ENCODE measurements at places on chromosomes 11 and 22.

- DNase-seq, result no peak
These were observed 37.6 kb downstream of the CLDN25 start for GRCh38 chr11:113817162-113817561.

- peak; percentile 72 for DNase-seq
These were observed 21.7 kb downstream of the MIAT start for GRCh38 chr22:26679003-26679629.

DNA sequence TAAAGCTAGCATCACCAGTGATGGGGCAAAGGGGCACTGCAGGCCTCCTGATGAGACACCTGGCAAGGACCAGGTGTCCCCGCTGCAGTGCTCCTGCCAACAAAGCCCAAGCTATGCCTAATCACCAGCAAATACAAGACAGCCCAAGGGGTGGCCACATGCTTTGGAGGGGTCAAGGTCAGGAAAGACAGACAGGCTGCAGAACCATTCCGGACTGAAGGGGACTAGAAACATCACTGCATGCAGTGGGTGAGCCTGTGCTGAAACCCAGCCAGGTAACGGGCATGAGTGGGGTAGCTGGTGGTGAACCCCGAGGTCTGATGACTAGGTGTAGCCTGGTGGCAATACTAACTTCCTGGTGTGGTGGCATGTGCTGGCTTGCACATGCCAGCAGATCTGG lies 111.1 kb downstream of the MED15 start:
- no peak for DNase-seq

- DNase-seq, result no peak
These were observed 11.9 kb downstream of the CHID1 start for GRCh38 chr11:898540-899190.

DNA sequence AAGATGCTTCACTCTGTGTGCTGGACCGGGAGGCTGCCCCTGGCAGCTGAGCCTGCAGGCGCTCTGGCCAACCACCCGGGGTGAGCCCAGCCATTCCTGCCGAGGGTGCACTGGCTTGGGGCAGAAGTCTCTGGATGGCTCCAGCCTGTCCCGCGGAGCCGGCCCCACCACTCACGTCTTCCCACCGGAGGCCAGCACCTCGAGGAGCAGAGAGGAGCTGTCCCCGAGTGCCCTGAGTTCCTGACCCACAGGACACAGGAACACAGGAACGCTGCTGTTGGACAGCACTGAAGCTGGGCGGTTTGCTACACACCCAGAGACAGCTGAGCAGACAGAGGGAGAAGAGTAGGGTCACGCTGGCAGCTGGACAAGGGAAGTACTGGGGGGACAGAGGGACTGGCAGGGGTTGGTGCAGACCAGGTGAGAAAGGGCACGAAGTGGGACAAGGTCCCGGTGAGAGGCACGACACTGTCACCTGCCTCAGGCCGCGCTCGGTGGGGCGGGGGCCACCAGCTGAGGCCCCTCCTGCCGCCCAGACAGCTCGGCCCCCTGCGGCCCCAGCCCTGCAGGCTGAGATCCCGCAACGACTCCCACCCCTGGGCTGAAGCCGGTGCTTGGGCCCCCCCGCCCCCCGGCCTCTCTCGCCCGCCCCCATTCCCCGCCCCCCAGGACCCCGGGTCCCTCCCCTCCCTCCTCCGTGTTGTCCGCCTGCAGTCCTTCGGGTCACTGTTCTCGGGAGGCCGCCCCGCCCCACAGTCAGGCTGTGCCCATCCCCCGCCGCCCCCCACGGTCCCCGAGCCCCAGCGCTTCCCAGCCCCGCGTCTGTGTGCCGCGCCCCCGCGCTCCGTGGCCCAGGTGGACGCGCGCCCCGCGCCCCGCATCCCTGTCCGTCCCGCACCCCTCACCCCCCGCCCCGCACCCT lies 624 bp upstream of the B4GALNT4 start:
- no peak for DNase-seq

- no peak for DNase-seq
These were observed at the start of gene TP53AIP1 for GRCh38 chr11:128942817-128943427. TP53AIP1 (minus strand) TSS chr11:128942871; CDS start chr11:128937818, 5,053 bp downstream.

GRCh38 chr11:134393638-134394037 lies 18.4 kb downstream of the B3GAT1 start:
- DNase-seq, result peak; percentile 45

GRCh38 chr11:16456366-16456765 lies 100.0 kb upstream of the SOX6 start:
- DNase-seq, result no peak

- no peak for DNase-seq
These were observed 10.2 kb upstream of the IL17RA start for GRCh38 chr22:17074648-17075002.

DNA sequence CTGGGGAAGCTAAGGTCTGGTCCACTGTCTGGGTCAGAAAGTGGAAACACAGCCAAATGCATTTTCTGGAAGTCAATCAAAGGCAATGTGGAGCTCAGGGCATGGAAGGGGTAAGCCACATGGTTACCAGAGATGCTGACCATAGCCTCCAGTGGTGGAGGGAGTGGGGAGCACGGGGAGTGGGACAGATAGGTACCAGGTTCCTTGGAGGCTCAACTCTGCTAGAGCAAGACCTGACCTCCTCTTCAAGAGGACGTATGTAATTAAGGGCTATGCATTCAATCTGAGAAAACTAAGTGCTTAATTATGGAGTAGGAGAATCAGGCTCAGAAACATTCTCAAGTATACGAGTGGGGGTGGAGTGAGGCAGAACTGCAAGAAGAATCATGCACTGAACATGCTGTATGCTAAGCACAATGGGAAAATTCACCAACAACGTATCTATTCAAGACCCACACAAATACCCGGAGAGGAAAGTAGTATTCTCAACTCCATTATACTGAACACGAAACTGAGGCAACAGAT lies 65.2 kb upstream of the PHOX2A start:
- DNase-seq, result no peak

DNA sequence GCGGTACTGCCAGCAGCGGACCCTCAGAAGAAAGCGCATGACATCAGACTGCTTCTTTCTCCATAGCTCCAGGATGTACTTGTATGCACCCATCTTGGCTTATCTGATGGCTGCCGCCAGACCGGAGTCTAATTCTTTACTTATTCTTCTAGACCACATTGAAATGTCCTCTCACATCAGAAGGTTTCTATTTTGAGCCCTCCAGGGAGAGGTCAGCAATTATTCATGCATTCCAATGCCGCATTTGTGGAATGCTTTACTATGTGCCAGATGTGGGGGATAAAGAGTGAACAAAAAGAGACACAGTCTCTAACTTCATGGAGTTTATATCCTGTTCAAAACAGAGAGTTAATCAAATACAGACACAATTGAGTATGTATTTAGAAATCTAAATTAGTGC lies 230.1 kb downstream of the MIAT start:
- no peak for DNase-seq

GRCh38 chr11:122441666-122442035 lies 213.9 kb upstream of the UBASH3B start:
- DNase-seq, result peak; percentile 76

DNA sequence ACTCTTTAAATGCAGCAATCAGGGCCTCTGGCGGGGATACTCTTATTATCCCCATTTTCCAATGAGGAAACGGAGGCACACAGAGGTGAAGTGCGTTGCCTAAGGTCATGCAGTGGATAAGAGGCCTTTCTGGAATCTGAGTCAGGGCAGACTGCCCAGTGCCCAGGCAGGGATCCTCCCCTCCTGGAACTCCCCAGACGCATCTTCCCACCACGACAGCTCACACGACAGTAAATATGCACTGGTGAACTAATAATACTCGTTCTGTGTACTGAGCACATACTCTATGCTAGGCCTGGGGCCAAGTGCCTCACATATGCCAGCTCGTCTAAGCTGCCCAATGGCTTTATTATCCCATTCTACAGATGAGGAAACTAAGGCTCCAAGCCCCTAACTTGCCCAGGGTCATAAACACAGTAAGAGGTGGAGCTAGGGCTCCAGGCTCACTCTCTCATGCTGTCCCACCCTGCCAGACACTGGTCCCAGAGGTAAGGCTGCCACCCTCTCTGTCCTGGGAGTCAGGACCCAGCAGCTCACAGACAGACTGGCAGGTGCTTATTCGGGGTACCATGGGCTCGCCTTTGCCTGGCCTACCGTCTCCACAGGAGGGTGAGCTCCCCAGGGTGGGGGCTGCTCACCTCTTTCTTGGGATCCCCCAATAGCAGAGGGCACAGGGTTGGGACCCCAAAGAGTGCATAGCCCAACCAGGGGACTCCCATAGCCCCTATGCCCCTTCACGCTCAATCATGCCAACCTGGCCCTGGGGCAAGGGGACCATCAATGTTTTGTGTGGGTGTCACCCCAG lies 2.3 kb downstream of the IL2RB start:
- no peak for DNase-seq

DNA sequence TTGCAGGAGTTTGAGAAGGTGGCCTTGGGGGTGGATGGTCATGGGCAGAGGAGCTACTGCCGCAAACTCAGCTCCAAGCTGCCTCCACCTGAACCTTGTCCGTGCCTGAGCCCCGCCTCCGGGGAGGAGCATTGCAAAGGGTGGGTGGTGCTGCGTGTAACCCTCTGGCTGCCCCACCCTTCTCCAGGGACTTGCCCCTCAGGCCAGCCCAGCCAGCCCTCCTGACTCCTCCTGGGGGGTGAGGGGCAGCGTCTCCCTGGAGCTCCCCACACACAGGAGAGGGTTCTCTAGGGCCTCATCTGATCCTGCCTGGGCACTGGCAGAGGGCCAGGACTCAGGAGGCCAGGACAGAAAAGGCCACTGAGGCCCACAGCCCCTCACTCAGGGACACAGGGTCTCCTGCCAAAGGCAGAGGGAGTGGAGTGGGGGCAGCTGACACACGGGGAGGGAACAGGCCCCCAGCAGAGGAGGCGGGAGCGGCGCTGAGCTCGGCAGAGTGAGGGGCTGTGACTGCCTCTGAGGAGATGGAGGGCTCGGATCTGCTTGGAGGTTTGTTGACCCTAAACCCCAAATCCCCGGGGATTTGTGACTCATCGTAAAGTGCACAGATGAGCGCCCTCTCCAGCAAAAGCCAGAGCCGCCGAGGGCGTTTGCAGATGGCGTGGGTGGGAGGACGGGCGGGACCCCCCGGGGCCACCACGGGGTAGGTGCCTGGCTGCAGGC lies 12.8 kb downstream of the BRSK2 start:
- no peak for DNase-seq

DNA sequence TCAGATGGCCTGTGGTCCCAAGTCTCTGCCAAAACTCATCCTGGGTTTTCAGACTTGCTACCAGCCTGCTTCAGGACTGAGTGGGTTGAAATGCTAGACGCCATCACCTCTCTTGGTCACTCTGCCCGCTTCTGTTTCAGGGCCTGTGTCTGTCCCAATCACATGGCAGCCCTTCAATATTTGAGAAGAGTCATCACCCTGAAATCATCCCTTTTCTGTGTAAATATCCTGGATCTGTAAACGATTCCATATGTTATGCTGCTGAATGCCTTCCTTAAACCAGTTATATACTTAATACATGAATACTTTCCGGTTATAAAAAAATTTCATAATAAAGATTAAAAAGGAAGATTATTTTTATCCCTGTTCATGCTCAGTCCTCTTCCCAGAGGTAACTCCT lies 39.8 kb upstream of the TLCD5 start:
- DNase-seq, result no peak

- DNase-seq, result no peak
These were observed 3.1 kb downstream of the LAMTOR1 start for GRCh38 chr11:72100009-72100408.

DNA sequence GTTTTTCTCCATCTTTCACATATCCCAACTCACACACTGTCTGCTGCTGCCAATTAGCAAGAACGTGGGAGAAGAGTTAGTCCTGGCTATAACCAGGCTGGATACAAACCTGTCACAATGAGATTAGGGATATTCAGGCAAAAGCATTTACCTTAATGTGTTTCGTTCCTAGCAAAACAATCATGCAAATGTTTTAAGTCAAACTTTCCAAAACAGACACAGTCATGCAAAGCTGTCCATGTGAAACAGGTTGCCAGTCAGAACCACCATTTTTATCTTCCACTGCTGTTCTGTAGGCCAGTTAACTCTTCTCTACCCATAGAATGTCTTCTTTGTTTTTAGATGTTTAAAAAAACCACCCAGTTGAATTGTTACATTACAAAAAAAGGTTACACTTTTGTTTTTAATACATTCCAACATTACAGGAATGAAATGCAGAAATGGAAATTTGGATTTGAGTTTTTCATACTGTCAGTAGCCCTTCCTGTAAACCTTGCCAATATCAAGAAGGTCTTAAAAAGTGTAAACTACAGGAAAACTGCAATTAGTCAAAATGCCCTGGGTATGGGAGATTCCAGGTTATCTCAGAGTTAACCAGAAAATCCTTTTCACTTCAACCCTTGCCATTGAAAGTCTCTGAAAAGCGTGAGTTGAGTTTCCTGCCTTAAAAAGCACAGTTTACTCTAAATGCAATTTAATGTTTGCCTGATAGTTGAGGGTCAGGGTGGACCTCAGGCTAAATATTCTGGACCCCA lies 34.2 kb upstream of the LDLRAD3 start:
- no peak for DNase-seq

DNA sequence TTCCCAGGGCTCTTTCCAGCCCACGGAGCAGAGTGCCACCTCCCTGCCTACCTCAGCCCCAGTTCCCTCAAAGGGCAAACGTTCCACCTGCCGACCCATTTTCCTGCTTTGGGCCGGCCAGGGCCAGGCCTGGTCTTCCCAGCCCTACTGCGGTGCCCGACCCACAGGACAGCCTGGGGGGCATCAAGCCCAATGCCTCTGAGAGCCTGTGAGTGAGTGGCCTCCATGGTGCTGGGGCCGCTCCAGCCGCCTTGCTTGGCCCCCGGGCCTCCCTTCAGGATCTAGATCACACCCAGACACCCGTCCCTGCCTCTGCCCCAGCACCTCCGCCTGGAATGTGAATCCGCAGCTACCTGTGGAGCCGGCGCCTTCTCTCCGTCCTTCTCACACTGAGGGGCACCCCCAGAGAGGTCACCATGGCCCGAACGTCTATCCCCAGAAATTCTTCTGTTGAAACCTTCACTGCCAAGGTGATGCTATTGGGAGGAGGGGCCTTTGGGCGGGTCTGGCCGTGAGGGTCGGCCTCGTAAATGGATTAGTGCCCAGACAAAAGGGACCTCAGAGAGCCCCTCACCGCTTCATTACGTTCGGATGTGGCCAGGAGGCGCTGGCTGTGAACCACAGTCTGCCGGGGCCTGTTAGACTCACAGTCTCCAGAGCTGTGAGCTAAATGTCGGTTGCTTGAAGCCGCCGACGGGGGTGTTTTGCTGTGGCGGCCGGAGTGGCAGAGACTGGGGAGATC lies 36.2 kb upstream of the BRSK2 start:
- no peak for DNase-seq

- DNase-seq, result no peak
These were observed 50.8 kb downstream of the MN1 start for GRCh38 chr22:27750584-27751265.

DNA sequence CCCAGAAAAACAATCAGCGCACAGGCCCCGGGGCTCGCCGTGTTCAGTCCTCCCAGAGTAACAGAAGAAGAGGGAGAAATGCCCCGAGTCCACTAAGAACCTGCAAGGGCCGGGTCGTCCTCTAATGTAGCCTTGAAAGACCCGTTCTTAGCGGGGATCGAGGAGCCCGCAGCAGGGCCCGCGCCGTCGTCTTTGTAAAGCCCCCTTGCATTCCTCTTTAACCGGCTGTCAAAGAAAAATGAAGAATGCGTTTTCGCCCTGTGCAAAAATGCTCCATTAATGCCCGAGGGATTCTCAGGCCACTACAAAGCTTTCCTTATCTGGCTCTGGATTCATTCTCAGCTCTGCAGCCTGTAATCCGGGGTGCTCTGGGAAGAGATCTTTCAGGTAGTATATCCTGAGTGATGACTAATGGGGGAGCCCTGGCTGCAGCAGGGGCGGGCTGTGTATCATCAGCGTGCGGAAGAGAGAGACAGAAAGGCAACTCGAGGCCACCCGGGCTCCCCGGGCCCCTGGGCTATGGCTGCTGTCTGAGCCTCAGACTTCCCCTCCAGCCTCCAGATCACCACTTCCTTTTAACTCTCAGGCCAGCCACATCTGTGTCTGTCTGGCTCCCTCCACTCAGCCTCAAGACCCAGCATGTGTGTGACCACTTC lies 78.2 kb downstream of the FBLN1 start:
- DNase-seq, result no peak

Data from pons (tissue), 1 donor.